Esophagus squamous epithelium (tissue), 5 donors: ENCODE measurements at places on chromosomes 4 and X. TPM values are rescaled to one million over a fixed set of nuclear protein-coding genes. Genes with fewer than 3 reads are reported as not detected.

DNA sequence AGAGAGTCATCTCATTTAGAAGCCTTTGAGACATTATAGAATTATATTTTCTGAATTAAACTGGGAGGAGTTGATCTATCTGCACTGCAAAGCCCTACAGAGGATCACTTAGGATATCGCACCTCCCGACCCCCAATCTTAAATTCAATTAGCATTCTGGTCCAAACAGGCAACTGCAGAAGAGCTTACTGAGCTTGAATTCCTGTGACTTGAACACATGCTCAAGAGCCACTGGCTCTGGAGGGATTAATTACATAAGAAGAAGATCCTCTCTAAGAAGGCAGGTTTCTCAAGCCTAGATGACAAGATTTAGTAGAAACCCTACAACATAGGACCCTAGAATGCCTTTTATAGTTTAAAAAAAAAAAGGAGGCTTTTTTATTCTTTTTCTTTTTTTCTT lies 548.9 kb downstream of the ARAP2 start:
- no peak overlapping the region for H3K4me3 ChIP-seq
- no peak for DNase-seq
- no peak overlapping the region for H3K27ac ChIP-seq
- H3K36me3 ChIP-seq: no peaks in the 10 kb centered on the region

DNA sequence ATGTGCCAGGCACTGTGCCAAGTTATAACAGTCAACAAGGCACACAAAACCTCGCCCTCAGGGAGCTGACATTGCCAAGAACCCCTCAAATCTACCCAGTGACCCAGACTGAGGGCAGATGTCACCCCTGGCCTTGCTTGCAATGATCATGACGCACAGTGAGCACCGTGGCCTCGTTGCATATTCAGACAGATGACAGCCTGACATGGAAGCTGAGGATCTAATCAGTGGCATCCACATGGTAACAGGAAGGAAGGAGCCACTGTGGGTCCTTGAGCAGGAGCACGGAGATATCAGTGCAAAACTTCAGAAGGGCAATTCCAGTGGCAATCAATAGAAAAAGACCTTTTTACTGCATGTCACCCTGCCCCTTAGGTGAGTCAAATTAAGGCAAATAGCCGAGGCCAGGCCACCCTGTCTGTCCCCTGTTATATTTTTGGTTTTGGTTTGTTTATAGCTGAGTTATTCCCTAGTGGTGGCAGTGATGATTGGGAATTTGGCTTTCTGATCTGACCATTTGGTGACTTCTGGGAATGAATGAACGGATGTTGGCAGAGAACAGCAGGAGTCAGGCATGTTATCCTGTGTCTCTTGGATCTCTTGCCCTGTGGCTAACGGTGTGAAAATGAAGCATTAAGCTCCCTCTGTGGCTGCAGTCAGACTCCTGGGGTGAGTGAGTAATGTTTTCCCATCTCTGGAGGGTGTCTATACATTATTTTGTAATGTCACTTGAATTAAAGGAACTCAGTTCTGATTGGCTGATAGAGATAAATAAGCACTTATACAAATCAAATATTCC lies 20.4 kb downstream of the WDR13 start:
- no peak overlapping the region for H3K4me3 ChIP-seq
- H3K4me1 ChIP-seq: no peaks in the 10 kb centered on the region
- no peaks in the 10 kb centered on the region for H3K27me3 ChIP-seq
- no peaks in the 10 kb centered on the region for H3K36me3 ChIP-seq

GRCh38 chr4:146495269-146495668 lies 26.5 kb downstream of the SLC10A7 start:
- H3K27me3 ChIP-seq: no peaks in the 10 kb centered on the region
- H3K36me3 ChIP-seq: peaks cover 4% of the 10 kb centered on the region
- H3K4me3 ChIP-seq: no peak overlapping the region
- no peak overlapping the region for H3K27ac ChIP-seq

DNA sequence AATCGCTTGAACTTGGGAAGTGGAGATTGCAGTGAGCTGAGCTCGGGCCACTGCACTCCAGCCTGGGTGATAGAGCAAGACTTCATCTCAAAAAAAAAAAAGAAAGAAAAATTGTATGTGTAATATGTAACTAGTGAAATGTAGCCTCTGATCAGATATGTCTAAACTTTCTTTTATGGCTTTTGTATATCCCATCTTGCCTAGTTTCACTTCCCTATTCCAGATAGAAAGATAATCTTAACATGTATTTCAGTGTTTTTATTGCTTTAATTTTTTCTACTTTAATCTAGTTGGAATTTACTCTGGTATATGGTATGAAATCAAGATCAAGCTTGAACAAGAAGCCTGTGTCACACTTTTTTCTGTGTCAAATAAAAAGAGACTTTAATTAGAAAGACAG lies 1.9 kb upstream of the ZNF41 start:
- no peak overlapping the region for H3K4me3 ChIP-seq
- H3K4me1 ChIP-seq: peaks cover 5% of the 10 kb centered on the region
- no peak overlapping the region for H3K27ac ChIP-seq
- DNase-seq: no peak
- no peaks in the 10 kb centered on the region for H3K27me3 ChIP-seq

DNA sequence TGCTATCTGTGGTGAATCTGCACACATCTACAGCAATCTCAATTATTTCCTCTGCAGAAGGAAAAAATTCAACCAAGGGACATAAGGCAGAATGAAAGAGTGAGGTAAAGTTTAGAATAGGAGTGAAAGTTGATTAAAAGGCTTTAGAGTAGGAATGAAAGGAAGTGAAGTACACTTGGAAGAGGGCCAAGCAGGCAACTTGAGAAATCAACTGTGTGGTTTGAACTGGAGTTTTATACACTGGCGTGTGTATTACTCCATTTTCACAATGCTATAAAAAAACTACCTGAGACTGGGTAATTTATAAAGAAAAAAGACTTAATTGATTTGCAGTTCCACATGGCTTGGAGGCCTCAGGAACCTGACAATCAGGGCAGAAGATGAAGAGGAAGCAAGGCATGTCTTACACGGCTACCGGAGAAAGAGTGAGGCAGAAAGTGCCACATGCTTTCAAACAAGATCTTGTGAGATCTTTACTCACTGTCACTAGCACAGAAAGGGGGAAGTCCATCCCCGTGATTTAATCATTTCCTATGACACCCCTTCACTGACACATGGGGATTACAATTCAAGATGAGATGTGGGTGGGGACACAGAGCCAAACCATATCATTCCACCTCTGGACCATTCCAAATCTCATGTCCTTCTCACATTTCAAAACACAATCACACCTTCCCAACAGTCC lies 234.8 kb downstream of the IL15 start:
- H3K4me3 ChIP-seq: no peak overlapping the region
- H3K27ac ChIP-seq: no peak overlapping the region

Gene SLC6A14
- not detected for total RNA-seq

Gene MAGEE2
- not detected for total RNA-seq

DNA sequence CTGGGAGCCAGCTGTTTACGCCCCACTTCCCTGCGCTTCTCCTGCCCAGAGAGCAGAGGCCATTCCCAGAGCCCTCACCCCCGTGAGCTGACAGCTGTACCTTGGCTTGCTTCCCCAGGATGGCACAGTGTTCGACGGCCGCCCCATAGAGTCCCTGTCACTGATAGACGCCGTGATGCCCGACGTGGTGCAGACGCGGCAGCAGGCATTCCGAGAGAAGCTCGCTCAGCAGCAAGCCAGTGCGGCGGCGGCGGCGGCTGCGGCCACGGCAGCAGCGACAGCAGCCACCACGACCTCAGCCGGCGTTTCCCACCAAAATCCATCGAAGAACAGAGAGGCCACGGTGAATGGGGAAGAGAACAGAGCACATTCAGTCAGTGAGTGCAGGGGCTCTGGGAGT lies 77.7 kb downstream of the GPR143 start:
- no peaks in the 10 kb centered on the region for H3K27me3 ChIP-seq
- DNase-seq: no peak
- H3K36me3 ChIP-seq: peaks cover 84% of the 10 kb centered on the region

- no peaks in the 10 kb centered on the region for H3K36me3 ChIP-seq
- no peak overlapping the region for H3K4me3 ChIP-seq
- H3K4me1 ChIP-seq: no peaks in the 10 kb centered on the region
- no peak for DNase-seq
Measured at GRCh38 chr4:185278716-185279115, 69.3 kb downstream of the SNX25 start.

Gene TASL
- not detected for total RNA-seq

- no peak overlapping the region for H3K27ac ChIP-seq
Measured at GRCh38 chr4:951186-951585, 18.9 kb downstream of the TMEM175 start.

DNA sequence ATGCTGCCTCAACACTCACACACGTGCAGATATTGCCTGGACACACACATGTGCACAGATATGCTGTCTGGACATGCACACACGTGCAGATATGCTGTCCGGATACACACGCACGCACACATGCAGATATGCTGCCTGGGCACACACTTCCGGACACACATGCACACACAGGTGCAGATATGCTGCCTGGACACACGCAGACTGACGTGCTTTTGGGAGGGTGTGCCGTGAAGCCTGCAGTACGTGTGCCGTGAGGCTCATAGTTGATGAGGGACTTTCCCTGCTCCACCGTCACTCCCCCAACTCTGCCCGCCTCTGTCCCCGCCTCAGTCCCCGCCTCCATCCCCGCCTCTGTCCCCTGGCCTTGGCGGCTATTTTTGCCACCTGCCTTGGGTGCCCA lies 14.7 kb downstream of the FGFRL1 start:
- no peak overlapping the region for H3K4me3 ChIP-seq
- no peak for DNase-seq
- H3K27ac ChIP-seq: no peak overlapping the region
- peaks cover 19% of the 10 kb centered on the region for H3K36me3 ChIP-seq
- H3K27me3 ChIP-seq: peaks cover 36% of the 10 kb centered on the region
- H3K4me1 ChIP-seq: no peaks in the 10 kb centered on the region

Gene KIF4A
- 5.7 TPM for total RNA-seq

- H3K4me1 ChIP-seq: peaks cover 11% of the 10 kb centered on the region
- no peaks in the 10 kb centered on the region for H3K36me3 ChIP-seq
- no peaks in the 10 kb centered on the region for H3K27me3 ChIP-seq
- no peak overlapping the region for H3K27ac ChIP-seq
Measured at GRCh38 chrX:39730662-39731329, 367.0 kb downstream of the BCOR start.

DNA sequence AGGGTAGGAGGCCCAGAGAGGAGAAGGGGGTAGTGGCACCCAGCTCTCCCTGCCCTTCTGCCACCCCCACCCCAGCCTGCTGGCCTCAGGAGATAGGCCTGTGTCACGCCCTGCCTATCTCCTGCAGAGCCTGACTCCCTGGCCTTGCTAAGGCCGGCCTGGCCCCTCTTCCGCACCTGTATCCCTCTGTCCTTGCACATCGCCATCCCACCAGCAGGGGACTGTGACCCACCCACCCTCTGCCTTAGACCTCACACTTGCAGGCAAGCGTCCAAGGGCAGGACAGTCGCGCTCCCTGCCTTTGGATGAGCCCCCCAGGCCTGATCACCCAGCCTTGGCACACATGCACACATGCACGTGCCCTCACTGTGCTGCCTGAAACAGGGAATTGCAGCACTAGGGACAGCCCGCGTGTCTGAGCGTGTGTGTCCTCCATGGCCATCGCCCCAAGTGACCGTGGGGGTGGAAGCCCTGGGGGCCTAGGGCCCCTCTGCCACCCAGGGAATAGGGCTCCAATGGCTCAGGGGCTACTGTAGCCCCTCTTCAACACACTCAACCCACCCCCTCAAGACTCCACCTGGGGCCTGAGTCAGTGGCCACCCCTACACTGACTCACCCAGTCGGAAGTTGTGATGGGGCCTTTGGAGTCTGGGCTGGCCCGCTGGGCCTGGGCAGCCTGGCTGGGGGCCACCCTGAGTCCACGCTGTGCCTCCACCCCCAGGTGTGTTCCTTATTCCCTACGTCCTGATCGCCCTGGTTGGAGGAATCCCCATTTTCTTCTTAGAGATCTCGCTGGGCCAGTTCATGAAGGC lies 2.1 kb downstream of the SLC6A8 start:
- H3K36me3 ChIP-seq: no peaks in the 10 kb centered on the region
- no peak for DNase-seq
- peaks cover 11% of the 10 kb centered on the region for H3K4me1 ChIP-seq
- peak overlapping the region; percentile 79 for H3K27ac ChIP-seq

Gene SLITRK4
- total RNA-seq: 0.76 TPM

GRCh38 chr4:147370473-147370872 lies 110.4 kb upstream of the EDNRA start:
- no peaks in the 10 kb centered on the region for H3K36me3 ChIP-seq
- peaks cover 2% of the 10 kb centered on the region for H3K4me1 ChIP-seq
- DNase-seq: no peak
- no peak overlapping the region for H3K27ac ChIP-seq

DNA sequence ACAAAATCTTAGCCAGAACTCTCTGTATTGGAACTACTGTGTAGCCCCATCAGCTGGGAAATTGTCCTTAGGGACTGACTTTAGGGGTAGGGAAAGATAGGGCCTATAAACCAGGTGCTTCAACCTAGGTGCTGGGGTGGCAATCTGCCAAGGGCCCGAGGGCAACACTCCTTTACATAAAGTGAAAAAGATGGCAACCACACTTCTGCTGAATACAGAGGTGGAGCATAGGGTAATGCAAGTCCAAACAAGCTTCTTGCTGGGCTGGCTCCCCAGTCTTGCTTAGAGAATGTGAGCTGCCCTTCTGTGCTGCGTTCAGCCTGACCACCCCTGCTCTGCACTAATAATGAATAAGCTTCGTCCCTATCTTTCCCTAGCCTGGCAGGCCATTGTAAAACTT lies 9.8 kb downstream of the ZBTB33 start:
- H3K36me3 ChIP-seq: no peaks in the 10 kb centered on the region
- no peaks in the 10 kb centered on the region for H3K4me1 ChIP-seq
- peak overlapping the region; percentile 73 for H3K27ac ChIP-seq
- no peaks in the 10 kb centered on the region for H3K27me3 ChIP-seq
- no peak overlapping the region for H3K4me3 ChIP-seq

- H3K27ac ChIP-seq: no peak overlapping the region
- no peaks in the 10 kb centered on the region for H3K36me3 ChIP-seq
- no peaks in the 10 kb centered on the region for H3K4me1 ChIP-seq
- H3K4me3 ChIP-seq: no peak overlapping the region
Measured at GRCh38 chr4:28106155-28106554, 1245.5 kb downstream of the STIM2 start.

Gene SORCS2
- total RNA-seq: 2.5 TPM

DNA sequence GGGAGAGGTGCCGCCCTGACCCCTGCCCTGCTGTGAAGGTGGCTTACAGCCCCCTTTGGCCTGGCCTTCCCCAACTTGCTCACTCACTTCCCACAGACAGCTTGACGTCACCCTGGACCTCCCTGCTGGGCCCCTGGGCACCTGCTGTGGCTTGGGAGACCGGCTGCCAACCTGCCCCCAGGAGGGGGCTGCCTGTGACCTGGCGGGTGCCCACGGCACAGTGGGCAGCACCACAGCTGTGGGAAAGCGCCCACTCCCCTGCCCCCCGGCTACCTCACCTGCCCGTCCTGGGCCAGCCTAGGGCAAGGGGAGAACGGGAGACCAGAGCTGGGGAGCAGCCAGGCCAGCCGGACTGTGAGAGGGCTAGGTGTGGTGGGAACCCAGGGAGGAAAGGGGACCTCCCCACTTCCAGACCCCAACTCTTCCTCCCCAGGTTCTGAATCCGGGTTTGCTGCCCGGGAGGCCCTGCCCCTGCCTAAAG lies 2.4 kb upstream of the ZFP92 start:
- H3K4me3 ChIP-seq: no peak overlapping the region
- H3K4me1 ChIP-seq: peaks cover 10% of the 10 kb centered on the region
- no peaks in the 10 kb centered on the region for H3K36me3 ChIP-seq
- H3K27me3 ChIP-seq: peaks cover 5% of the 10 kb centered on the region
- no peak overlapping the region for H3K27ac ChIP-seq

- no peaks in the 10 kb centered on the region for H3K27me3 ChIP-seq
- peaks cover 20% of the 10 kb centered on the region for H3K4me1 ChIP-seq
- H3K27ac ChIP-seq: peak overlapping the region; percentile 84
- DNase-seq: no peak
Measured at GRCh38 chr4:6281436-6282313, 12.0 kb downstream of the WFS1 start.

Gene GPR173
- total RNA-seq: 0.57 TPM
